Activated CD4-positive, alpha-beta T cell treated with anti-CD3 and anti-CD28 coated beads, Interleukin-2, amount 10 ng/mL, durations not matched to agents 7 days and 5 days (primary cell): ENCODE measurements at places on chromosomes 4 and X.
A peak's percentile ranks its signal among the peaks of the same experiment; 100 is the strongest.

DNA sequence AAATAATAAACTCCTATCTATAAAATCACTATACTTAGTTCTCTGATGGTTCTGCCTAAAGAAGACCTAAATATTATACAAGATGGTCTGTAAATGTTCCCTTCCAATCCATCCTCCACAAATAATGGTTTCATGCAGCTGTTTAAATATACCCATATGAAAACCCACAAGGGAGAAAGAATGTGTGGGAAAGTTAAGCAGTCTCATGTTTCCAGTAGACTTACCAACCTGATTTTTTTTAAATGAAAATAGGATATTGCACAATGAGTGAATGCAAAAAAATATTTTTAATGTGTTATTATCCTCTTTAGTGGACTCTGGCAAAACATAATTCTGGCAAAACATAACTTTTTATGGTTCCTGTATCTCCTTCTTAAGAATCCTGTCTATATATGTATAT is 23.3 kb downstream of the CAMK2D start:
- DNase-seq, result no peak

- no peak for DNase-seq
Measured at GRCh38 chr4:183384516-183384915, 59.9 kb upstream of the CDKN2AIP start.

DNA sequence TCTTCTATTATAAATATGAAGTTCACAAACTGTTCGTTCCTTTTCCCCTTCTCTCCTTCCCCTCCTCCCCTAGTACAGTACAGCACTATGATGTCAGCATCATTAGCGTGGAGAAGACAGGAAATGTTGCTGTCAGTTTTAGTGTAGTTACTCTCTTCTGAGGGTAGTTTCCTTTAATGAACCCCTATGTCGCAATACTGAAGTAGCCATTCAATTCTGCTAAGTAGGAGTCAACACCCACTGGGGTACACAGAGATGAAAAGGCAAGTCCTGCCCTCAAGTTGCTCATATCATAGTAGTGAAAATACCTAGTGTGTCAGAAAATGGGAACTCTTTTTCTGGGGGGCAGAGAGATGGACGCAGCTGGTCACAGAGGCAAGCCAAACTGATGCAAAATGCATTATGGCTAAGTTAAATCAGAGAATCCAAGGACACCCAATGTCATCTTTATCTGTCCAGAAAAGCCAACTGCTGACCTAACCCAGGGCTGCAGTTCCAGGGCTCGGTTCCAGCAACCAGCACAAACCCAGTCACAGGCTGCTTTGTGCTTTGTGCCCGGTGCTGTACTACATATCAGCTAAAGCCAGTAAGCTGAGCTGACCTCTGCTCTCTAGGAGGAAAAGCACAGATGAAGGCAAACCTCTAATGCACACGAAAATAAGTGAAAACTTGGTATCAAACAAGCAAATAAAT is 31.5 kb downstream of the GRIA3 start:
- no peak for DNase-seq

GRCh38 chr4:97589481-97590196 is 553.6 kb downstream of the STPG2 start:
- DNase-seq, result no peak

DNA sequence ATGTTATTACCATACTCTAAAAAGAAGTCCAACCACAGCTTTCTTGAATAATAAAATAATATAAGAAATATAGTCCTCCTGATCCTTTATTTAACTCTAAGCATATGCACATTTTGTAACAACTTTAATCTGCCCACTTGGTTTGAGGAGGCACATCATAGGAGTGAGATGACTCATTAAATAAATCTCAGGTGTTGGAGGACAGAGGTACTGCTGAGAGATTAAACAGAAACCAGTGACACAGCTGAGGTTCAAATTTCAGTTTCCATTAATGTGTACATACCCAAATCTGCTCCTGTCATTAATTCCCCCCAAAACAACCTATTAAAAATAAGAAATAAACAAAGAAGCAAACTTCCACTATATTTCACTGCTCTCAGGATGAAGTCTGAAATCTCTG is 211.0 kb downstream of the KCTD8 start:
- DNase-seq, result no peak

DNA sequence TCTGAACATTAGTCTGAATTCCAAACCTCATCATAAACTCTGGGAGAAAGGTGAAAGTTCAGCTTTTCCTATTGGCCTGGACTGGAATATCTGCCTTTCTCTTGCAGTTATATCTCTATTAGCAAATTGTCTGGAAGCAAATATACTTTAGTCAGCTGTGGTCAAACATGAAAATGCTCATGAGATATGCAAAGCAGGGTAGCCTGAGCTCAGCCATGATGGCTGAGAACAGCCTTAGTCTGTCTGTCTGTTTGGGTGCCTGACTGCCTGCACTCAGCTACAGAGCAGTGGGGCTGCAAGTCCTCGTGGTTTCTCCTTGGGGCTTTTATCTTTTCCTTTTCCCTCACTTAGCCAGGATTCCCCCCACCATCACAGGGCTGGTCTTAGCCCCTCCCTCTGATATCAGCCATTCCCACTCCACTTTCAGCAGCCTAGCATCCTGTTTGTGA is 19.5 kb upstream of the PGRMC2 start:
- DNase-seq, result no peak

GRCh38 chrX:107739541-107739940 is 36.0 kb downstream of the TSC22D3 start:
- no peak for DNase-seq

GRCh38 chrX:56248492-56248891 is 16.3 kb downstream of the KLF8 start:
- peak; percentile 59 for DNase-seq

GRCh38 chrX:11998944-11999343 is 139.3 kb upstream of the FRMPD4 start:
- no peak for DNase-seq

DNA sequence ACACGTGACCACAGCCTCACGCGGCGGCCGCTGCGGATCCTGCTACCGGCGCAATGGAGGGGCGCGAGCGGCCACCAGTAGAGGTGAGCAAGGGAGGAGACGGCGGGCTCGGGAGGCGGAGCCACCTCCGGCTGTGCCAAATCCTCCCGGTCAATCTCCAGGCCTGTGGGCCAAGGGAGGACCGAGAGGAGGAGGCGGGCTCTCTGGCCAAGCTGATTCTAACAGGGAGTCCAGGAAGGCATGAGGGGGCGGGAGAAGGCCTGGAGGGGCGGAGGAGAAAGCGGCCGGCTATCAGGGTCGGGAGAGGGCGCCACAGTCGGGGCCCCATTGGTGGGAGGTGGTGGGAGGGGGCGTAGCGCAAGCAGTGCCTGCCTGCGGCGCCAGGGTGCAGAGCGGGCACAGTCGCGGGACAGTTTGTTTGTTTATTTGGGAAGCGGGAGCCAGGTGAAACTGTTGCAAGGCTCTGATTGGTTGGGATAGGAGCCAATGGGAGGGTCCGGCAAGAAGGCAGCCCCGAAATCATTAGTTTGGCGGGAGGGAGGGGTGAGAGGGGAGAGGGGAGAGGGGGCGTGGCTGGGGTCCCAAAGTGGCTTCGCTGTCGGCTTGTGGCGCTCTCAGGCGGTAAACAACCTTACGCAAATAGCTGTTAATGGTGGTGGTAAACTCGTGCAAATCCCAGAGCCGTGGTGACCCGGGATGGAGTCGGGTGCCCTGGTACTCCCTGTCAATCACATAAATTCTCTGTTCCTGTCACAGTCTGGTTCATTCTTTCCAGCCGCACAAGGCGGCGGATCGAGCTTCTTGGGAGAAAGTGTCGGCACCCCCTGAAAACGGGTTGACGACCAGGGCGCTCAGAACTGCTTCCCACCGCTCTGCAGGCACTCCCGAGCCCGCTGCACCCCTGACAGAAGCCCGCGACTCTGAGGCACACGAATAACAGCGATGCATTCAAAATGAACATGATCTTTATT is at the start of gene IRS4:
Gene IRS4, minus strand, starts transcription at position 55 of the 971 bp plus-strand sequence.
- no peak for DNase-seq

- no peak for DNase-seq
Measured at GRCh38 chr4:172055046-172055445, 241.8 kb downstream of the GALNTL6 start.

- DNase-seq, result no peak
Measured at GRCh38 chr4:3599951-3600350, 67.7 kb upstream of the LRPAP1 start.

DNA sequence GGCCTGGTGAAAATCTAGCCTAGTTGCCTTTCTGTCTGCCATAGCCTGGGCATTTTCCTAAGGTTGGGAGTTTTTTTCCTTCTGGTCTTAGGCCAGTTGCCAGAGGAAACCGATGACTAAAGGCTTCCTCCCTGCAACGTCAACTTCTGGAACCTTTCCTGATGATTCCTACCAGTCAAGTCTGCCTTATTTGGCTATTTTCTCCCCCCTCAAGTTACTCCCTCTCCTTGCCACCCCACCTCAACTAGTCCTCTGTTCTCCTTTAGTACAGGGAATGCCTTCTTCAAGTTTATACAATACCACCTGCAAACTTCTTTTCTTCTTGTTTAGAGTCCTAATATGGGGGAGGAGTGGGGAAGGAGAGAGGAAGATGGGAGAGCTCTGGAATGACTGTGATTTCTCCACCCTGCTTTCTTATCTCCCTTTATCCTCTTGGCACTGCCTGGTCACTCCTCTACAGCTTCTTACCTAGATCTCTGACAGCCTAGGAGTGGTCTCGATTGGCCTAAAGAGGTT is 10.6 kb downstream of the MSN start:
- DNase-seq, result no peak

GRCh38 chr4:152697284-152698088 is 17.7 kb upstream of the TMEM154 start:
- no peak for DNase-seq

DNA sequence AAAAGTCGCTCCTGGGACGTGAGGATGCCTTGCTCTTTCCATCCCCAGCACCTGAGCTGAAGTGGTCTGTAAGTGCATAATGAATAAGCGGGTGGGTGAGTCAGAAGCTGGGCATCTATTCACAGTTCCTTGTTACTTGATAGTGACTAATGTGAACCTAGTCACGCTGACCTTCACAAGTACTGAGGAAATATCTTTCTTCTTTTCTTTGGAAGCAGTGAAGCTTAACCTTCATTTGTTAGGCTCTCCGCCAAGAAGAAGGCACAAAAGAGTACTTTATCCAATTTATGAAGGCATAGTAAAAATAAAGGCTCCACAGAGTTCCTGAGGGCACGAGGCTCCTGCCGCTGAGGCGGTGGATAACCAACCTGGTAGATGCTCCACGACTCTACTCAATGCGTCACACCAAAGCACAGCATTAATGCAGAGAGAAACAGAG is 475.7 kb upstream of the SLIT2 start:
- DNase-seq, result no peak

- DNase-seq, result no peak
Measured at GRCh38 chr4:2930758-2931511, 32.3 kb downstream of the NOP14 start.

GRCh38 chr4:148522995-148523394 is 80.8 kb upstream of the NR3C2 start:
- DNase-seq, result no peak

GRCh38 chr4:8255698-8256441 is 13.7 kb upstream of the HTRA3 start:
- no peak for DNase-seq

GRCh38 chr4:146458594-146458993 is 63.1 kb downstream of the SLC10A7 start:
- DNase-seq, result no peak

- DNase-seq, result no peak
Measured at GRCh38 chr4:114423582-114423981, 175.0 kb upstream of the UGT8 start.

- DNase-seq, result no peak
Measured at GRCh38 chr4:19807505-19807904, 444.2 kb upstream of the SLIT2 start.

GRCh38 chr4:109649872-109650271 is 53.4 kb downstream of the CASP6 start:
- peak; percentile 36 for DNase-seq

GRCh38 chr4:31104043-31104442 is 383.9 kb downstream of the PCDH7 start:
- DNase-seq, result no peak

- DNase-seq, result no peak
Measured at GRCh38 chrX:142663330-142664095, 362.2 kb upstream of the SPANXN4 start.
